ENCODE measurements at places on chromosomes 13 and 19. TPM values are rescaled to one million over a fixed set of nuclear protein-coding genes. Genes with fewer than 3 reads are reported as not detected.

DNA sequence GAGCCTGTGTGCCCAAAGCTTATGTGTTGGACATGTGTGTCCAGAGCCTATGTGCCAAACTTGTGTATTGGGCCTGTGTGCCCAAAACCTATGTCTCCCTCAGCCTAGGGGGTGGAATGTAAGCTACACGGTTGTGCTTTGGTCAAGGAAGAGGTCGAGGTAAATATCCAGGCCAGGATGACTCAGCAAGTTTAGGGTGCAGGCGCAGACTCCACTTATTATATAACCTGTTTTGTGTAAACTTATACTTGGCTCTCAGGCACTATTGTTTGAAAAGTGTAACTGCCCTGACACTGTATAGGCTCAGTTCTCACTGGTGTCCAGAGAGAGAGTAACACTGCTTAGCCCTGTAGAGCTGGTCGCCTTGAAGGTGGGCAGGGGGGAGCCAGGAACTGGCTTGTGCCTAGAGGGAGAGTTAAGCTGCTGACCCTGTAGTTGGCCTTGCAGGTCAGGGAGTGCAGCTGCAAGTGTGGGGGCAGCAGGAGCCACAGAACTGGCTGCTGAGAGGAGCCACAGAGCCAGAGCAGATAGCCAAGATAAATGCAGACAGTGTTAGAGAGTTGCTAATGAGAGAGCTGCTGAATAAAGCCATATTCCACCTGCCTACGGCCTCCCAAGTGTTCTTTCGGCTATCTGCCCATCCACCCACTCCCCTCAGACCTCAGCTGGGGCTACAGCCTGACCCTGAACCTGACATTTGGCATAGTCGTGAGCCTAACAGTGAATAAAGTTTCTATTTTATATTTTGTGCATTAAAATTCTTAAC lies 517.2 kb upstream of the SLITRK1 start:
- DNase-seq: peak; percentile 16

DNA sequence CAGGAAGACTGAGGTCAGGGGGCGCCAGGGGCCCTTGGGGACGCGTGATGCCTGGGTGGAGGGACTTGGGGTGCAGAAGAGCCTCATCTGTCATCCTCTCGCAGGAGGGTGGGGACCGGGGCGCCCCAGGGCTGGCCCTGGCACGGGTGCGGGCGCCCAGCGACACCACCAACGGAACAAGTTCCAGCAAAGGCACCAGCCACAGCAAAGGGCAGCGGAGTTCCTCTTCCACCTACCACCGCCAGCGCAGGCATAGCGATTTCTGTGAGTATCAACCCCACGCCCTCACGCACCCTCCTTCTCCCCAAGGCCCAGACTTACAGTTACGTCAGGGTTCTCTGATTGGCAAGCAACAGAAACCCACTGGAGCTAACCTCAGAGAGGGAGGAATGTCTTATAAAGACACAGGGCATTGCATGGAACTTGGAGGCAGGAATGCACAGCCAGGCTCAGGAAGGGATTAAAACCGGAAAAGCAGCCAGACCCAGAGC lies 29.4 kb downstream of the MARK4 start:
- DNase-seq: no peak

- DNase-seq: peak; percentile 43
These were observed 130.4 kb downstream of the DPF1 start for GRCh38 chr19:38093587-38093986.

Gene ZNF177
- 5.6 TPM for total RNA-seq

Gene C1QTNF9
- total RNA-seq: 3.5 TPM

Gene SLC25A41
- 0.22 TPM for total RNA-seq
